Activated CD4-positive, CD25-positive, alpha-beta regulatory T cell treated with anti-CD3 and anti-CD28 coated beads, Interleukin-2, amount 50 U/mL, for 24 hours (primary cell): ENCODE measurements at places on chromosomes 12 and 14.

DNA sequence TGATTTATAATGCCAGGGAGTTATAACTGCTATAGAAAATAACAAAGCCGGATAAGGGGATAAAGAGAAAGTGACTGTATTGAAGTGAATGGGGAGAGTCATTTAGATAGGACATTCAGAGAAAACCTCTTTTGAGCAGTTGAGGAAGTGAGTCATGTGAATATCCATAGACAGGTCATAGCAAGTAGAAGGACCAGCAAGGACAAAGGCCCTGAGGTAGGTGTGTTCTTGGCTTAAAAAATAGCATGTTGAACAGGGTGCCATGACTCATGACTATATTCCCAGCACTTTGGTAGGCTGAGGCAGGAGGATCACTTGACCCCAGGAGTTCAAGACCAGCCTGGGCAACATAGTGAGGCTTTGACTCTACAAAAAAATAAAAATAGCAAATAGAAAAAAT is 51.5 kb upstream of the RAP1B start:
- ATAC-seq = no peak

DNA sequence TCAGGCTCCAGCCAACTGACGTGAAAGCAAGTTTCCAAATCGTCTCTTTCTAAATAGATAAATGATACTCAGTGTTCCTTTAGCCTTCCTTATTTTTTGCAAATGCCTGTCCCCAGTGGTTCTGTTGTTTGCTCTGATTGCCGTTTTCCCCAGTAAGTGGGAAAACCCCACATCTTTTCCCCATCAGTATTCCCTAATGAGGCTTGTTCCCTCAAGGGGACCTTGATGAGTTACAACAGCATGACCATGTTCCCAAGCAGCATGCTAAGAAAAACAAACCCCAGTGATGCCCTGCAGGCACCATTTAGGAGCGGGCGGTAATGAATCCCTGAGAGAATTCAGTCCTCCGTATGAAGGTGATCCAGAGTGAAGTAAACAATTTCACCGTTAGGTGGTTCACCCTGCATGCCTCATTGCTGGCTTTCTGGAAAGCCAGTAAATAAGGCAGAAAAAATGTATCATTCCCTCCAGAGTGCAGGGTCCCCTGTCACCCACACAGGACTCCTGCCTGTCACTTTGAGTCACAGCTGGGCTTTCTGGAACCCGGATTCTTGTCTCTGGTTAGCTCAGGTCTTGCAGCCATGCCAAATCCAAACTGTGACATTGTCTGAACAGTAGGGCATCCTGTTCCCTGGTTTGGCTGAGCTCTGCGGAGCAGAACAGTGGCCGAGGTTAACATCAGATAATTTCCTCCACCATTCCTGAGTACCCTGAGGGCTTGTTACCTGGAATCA is 222.6 kb downstream of the RGS6 start:
- ATAC-seq = no peak

DNA sequence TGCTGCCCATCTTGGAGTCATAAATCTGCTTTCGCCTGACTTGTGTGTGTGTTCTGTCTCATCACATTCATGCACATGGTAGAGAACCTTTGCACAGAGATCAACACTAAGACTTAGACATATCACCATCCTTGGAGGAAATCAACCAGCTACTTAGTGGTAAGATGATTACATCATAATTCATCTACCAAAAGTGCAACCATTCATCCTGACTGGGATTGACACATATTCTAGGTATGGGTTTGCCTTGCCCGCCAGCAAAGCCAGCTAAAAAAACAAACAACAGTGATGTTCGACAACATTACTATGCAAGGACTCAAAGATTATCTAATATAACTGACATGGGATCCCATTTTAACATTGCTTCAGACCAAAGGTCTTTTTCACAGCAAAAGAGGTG is 228.7 kb downstream of the NUAK1 start:
- no peak for ATAC-seq

GRCh38 chr12:52245962-52246569 is 13.0 kb downstream of the KRT7 start:
- no peak for ATAC-seq
